CD4-positive, alpha-beta T cell (primary cell): ENCODE measurements at places on chromosomes 4 and X. TPM values are rescaled to one million over a fixed set of nuclear protein-coding genes. Genes with fewer than 3 reads are reported as not detected.

GRCh38 chr4:150501009-150501727, 80.8 kb upstream of the MAB21L2 start:
- DNase-seq: peak; percentile 4

DNA sequence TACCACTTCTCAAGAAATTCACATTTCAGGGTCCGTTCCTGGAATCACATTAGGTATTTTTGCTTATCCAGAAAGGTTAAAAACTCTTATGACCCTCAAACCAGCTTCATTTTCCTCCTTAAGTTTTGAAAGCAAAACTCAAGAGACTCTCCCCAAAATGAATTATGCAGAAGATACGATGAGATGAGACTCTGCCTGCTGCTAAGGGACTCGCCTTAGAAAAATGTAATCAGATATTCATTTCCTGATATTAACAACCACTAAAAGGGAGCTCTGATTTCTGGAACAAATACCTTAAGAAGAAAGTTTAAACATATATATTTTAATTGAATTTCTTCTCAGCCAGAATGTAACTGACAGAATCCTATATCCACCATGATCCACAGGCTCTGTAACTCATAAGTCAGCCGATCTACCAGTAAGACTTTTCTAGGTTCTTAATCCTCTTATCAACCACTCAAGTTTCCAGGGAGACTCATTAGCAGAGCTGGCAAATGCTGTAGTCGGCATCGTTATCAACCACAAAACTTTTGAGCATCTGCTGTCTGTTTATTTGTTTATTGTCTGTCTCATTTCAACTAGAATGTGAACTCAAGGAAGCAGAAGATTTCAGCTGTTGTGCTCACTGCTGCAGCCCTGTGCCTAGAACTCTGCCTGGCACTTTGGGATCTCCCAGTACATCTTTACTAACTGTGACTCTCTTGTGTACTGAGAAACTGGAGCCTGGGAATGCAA, 112.5 kb downstream of the LDB2 start:
- DNase-seq: no peak

- DNase-seq: no peak
Observed at GRCh38 chr4:67685532-67685859, 15.5 kb downstream of the UBA6 start.

- no peak for DNase-seq
Observed at GRCh38 chrX:123348468-123348867, 164.4 kb downstream of the GRIA3 start.

GRCh38 chr4:80309294-80310004, 26.1 kb upstream of the CFAP299 start:
- DNase-seq: no peak

GRCh38 chrX:136185401-136186022, 38.2 kb downstream of the FHL1 start:
- no peak for DNase-seq

Gene EDNRA
- not detected for total RNA-seq

Gene ADGRG4
- total RNA-seq: not detected

Gene MXRA5
- not detected for total RNA-seq

Gene WDR17
- 0.47 TPM for total RNA-seq

Gene CENPVL1
- not detected for total RNA-seq
